ENCODE measurements at places on chromosomes 7 and 10.

- DNase-seq = no peak
These were observed 512.8 kb upstream of the GALNT17 start for GRCh38 chr7:70619130-70619529.

- no peak for DNase-seq
These were observed 325.1 kb upstream of the PLXDC2 start for GRCh38 chr10:19491166-19491565.

- DNase-seq = no peak
These were observed 519.1 kb upstream of the AUTS2 start for GRCh38 chr7:69078997-69079769.

DNA sequence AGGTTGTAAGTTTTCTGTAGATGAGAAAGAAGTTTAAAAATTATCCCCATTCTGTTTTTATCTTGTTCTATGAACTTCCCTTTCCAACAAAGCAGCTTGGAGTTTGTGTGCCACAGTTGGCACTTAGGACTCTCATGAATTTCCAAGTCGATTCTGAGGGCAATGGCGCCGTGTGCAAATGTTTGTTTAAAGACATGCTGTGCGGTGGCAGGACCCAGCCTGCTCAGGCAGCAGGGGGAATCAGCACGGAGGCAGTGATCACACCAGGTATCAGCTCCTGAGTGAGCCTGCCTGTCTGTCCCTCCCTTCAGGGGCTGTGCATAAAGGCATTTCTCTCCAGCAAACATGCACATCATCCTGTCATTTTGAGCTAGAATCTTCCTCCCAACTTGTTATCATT is 109.8 kb upstream of the WDR11 start:
- no peak for DNase-seq

Data from AG04449 (cell line).